ENCODE measurements at places on chromosomes 1 and 21.

DNA sequence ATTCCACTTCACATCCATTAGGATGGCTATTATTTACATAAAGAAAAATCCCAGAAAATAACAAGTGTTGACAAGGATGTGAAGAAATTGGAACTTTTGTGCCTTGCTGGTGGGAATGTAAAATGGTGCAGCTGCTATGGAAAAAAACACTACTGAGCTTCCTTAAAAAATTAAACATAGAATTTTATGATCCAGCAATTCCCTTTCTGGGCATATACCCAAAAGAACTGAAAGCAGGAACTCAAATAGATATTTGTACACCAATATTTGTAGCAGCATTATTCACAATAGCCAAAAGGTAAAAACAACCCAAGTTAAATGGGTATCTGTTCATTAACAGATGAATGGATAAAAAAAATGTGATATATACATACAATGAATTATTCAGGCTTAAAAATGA is 45.6 kb downstream of the WNT2B start:
- H3K4me1 ChIP-seq = no peaks in the 10 kb centered on the region
- H3K27me3 ChIP-seq = no peaks in the 10 kb centered on the region
- H3K4me3 ChIP-seq = no peak overlapping the region
- H3K36me3 ChIP-seq = no peaks in the 10 kb centered on the region
- no peak for DNase-seq
- no peak overlapping the region for H3K27ac ChIP-seq

GRCh38 chr1:178342745-178343144 is 154.0 kb downstream of the CLEC20A start:
- H3K36me3 ChIP-seq = no peaks in the 10 kb centered on the region
- no peak overlapping the region for H3K4me3 ChIP-seq
- H3K27ac ChIP-seq = no peak overlapping the region
- no peak for DNase-seq

GRCh38 chr1:13782634-13783360 is 82.8 kb downstream of the PRDM2 start:
- H3K27ac ChIP-seq = no peak overlapping the region
- no peak overlapping the region for H3K4me3 ChIP-seq
- H3K27me3 ChIP-seq = no peaks in the 10 kb centered on the region
- peaks cover 6% of the 10 kb centered on the region for H3K36me3 ChIP-seq
- H3K4me1 ChIP-seq = peaks cover 5% of the 10 kb centered on the region

GRCh38 chr1:222204475-222204874 is 343.4 kb downstream of the HHIPL2 start:
- H3K4me3 ChIP-seq = no peak overlapping the region
- H3K36me3 ChIP-seq = no peaks in the 10 kb centered on the region
- no peaks in the 10 kb centered on the region for H3K4me1 ChIP-seq
- H3K27me3 ChIP-seq = no peaks in the 10 kb centered on the region

DNA sequence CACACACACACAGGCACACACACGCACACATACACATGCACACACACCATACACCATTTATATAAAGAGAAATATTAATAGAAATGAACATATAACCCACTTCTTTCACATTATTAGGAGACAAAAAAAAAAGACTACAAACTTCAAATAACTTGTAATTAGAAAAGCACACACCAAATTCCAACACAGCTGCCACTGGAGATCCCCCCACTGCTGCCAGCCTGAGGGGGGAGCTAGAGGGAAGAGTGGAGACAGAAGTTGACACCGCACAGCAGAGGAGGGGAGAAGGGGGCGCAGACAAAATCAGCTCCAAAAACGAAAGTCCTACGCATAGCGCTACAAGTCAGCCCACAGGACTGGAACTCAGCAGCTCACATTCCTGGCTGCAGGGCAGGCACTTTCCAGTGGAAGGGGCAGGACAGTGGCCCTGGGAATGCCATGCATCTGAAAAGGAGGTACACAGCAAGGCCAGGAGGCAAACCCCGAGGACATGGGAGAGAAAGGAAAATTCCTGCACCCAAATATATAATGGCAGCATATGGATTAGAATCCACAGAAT is 36.5 kb downstream of the LGALS8 start:
- peaks cover 27% of the 10 kb centered on the region for H3K36me3 ChIP-seq
- no peak for DNase-seq
- H3K27ac ChIP-seq = no peak overlapping the region
- no peak overlapping the region for H3K4me3 ChIP-seq

DNA sequence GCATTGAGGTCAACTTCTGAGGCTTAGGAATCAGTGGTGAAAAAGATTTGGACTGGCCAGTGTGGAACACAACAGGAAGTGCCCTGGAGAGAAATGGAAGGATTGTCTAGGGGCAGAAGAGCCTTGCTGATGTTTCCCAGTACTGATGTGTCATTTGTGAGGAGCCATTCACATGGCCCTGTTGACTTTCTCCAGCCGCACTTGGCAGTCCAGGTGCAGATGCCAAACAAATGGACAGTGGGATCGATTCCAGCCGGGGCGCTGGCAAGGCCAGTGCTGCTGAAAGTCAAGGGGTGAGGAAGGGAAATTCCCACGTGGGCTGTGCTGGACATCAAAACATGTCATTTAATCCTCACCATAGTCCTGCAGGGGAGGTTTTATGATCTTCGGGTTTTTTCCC is 4.9 kb upstream of the TRIM63 start:
- H3K4me3 ChIP-seq = no peak overlapping the region
- no peak for DNase-seq
- H3K36me3 ChIP-seq = no peaks in the 10 kb centered on the region
- no peak overlapping the region for H3K27ac ChIP-seq
- H3K27me3 ChIP-seq = no peaks in the 10 kb centered on the region
- no peaks in the 10 kb centered on the region for H3K4me1 ChIP-seq

- no peak for DNase-seq
- H3K27me3 ChIP-seq = no peaks in the 10 kb centered on the region
- no peaks in the 10 kb centered on the region for H3K36me3 ChIP-seq
- H3K4me3 ChIP-seq = no peak overlapping the region
Measured at GRCh38 chr21:32719085-32719484, 8.7 kb downstream of the SYNJ1 start.

GRCh38 chr1:41724248-41724647 is 194.5 kb downstream of the HIVEP3 start:
- no peak for DNase-seq
- no peaks in the 10 kb centered on the region for H3K27me3 ChIP-seq
- H3K27ac ChIP-seq = no peak overlapping the region

- no peak overlapping the region for H3K4me3 ChIP-seq
- H3K4me1 ChIP-seq = no peaks in the 10 kb centered on the region
- no peaks in the 10 kb centered on the region for H3K27me3 ChIP-seq
- no peak for DNase-seq
- H3K27ac ChIP-seq = no peak overlapping the region
Measured at GRCh38 chr1:226978432-226979114, 38.5 kb downstream of the COQ8A start.

GRCh38 chr1:3924186-3924824 is 24.2 kb upstream of the C1orf174 start:
- no peak for DNase-seq
- H3K27me3 ChIP-seq = no peaks in the 10 kb centered on the region
- H3K4me1 ChIP-seq = no peaks in the 10 kb centered on the region
- H3K4me3 ChIP-seq = no peak overlapping the region

DNA sequence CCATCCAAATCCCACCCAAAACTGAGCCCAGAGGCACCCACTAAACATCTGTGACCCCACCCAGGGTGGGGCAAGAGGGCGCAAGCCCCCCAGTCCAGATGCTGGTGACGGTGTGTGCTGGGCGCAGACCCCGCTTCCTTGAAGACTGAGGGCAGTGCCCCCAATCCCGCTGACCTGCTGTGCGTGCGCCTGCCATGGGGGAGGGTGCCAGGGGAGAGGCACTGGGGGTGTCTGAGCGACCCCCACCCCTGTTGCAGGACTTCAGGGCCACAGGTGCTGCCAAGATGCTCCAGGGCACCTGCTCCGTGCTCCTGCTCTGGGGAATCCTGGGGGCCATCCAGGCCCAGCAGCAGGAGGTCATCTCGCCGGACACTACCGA is 13.3 kb downstream of the COL6A2 start:
- no peak overlapping the region for H3K4me3 ChIP-seq
- H3K36me3 ChIP-seq = peaks cover 8% of the 10 kb centered on the region
- DNase-seq = no peak
- H3K4me1 ChIP-seq = no peaks in the 10 kb centered on the region
- H3K27ac ChIP-seq = no peak overlapping the region
